ENCODE measurements at places on chromosomes 7 and 10. TPM values are rescaled to one million over a fixed set of nuclear protein-coding genes. Genes with fewer than 3 reads are reported as not detected.

DNA sequence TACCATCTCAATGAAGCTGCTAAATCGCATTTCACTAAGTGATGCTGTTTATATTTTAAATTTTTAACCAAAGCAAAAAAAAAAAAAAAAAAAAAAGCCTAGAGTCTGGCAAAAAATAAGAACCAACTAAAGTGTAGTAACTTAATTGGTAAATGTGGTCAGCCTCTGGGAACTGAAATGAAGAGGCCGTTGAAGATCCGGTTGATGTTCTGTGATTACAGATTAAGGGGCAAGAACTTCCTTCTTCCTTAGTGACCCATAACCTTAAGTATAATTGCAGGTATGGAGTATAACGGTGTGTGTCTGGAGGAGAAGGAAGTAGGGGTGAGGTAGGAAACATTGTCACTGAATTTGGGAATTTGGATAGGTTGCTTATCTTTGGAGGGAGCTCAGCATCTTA, 7.7 kb upstream of the SRGN start:
- no peak for DNase-seq

DNA sequence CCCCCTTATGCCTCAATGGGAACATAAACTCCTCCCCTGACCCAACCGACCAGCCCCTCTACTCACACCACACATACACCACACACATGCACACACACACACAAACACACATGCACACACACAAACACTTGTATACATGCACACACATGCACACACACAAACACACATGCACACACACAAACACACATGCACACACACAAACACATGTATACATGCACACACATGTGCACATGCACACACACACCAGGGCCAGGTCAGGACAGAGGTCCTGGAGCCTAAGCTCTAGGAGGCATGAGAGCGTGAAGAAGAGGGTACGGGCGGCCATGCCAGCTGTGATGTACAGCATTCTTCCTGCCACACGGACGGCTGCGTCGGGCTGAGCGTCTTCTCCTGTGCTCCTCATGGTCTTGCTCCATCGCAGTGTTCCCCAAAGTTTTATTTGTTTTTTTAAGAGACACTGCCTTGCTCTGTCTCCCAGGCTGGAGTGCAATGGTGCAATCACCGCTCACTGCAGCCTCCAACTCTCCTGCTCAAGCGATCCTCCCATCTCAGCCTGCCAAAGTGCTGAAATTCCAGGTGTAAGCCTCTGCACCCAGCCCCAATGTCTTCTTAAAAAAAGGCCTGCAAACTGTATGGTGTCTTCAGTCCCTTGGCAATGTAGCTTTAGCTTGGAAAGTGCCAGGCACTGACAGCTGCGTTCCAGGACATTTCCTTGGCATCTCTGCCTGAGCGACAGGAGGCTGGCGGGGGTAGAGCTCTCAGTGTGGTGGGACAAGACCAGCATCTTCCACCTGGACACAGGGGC, 38.8 kb upstream of the INPP5A start:
- no peak for DNase-seq

Gene AGR2
- total RNA-seq: 178 TPM

GRCh38 chr7:137110535-137110934, 233.0 kb downstream of the PTN start:
- DNase-seq: no peak

DNA sequence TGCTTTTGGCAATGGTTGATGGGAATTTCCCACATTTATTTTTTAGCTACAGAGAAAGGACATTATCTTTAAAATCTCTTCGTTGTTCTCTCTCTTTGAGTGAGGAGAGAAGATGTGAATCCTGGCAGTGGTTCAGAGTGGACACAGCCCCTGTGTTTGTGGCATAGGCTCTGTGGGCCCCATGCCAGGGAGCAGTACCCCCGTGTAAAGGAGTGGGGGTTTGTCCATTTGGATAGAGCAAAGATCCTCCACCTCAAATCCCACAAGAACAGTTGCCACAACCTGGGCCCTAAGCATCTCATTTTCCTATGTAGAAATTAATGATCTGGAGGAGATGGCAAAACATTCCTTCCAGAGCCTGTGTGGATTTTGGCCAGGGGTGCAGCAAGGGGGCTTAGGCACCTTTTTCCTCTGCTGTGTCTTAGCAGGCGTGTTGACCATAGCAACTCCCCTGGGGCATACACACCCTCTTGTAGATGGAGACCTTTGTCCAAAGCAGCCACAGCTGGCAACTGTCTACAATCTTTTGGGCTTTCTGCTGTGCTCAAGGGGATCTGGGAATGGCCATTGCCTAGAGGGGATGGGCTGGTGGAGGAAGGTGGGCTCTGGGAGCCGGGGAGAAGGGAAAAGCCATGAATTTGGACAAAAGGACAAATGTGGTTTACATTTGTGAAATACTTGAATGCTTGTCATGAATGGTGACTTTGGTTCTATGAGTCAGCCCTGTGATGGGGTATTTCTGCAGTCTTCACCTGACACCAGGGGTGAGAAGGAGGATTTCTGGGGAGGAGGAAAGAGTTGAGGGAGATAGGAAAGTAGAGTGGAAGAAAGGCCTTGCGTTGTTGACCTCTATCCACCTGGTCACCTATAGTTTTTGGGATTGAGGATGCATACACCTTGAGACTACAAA, 92.0 kb downstream of the TCF7L2 start:
- DNase-seq: no peak

Gene PILRA
- total RNA-seq: 2.2 TPM

Gene NEURL1
- total RNA-seq: 4.6 TPM

DNA sequence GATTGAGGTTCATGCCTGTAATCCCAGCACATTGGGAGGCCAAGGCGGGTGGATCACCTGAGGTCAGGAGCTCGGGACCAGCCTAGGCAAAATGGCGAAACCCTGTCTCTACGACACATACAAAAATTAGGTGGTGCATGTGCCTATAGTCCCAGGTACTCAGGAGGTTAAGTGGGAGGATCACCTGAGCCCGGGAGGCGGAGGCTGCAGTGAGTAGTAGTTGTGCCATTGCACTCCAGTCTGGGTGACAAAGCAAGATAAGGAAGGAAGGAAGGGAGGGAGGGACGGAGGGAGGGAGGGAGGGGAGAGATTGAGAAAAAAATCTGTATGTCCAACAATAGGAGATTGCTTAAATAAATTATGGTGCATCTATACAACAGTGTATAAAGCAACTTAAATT, 13.2 kb downstream of the TLL2 start:
- DNase-seq: no peak

- no peak for DNase-seq
Measured at GRCh38 chr7:401495-401894, 111.5 kb downstream of the FOXL3 start.

DNA sequence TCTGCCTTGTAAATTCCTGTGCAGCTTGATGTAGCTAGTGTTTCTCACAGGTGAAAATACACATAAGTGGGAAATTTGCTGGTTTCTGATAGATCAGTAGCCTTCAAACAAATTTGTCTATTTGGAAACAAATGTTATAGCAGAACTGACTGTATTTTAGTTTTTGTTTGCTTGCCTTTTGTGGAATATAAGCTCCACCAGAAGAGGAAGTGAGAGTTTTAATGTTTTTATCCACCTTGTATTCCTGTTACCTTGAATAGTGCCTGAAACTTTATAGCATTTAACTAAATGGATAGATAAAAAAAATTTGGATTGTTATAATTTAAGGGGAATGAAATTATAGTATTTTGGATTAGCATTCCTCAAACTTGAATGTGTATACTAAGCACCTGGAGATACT, 9.8 kb downstream of the WAC start:
- DNase-seq: no peak

Gene KEL
- 22.4 TPM for total RNA-seq
